ENCODE measurements at places on chromosomes 1 and 21.

- no peak for DNase-seq
Observed at GRCh38 chr1:202106340-202107254, 16.1 kb upstream of the GPR37L1 start.

- DNase-seq: no peak
Observed at GRCh38 chr1:212852105-212852688, 4.7 kb upstream of the SPATA45 start.

DNA sequence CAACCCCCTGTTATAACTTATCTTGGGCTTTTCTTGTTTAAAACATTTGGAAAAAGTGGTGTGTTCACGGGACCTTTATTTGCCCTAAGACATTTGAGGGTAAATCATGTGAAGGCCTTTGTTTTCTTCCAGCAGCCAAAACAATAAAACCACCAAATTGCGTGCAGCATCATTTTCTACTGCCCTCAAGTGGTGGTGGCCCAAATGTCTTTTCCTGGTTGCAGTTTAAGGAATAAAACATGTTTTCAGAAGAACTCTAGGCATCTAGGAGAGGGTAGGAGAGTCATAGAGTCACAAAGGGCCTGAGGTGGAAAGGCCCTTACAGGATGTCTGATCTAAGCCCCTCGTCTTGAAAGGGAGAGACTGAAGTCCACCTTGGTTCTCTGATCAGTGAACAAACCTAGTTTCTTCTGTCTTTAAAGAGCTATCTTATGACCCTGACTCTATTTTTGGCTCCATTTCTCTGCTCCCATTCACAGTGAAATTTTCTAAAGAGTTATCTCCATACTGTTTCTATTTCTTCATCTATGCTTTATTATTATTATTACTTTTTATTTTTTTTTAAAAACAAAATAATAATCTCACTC, 16.0 kb upstream of the EPS15 start:
- no peak for DNase-seq

DNA sequence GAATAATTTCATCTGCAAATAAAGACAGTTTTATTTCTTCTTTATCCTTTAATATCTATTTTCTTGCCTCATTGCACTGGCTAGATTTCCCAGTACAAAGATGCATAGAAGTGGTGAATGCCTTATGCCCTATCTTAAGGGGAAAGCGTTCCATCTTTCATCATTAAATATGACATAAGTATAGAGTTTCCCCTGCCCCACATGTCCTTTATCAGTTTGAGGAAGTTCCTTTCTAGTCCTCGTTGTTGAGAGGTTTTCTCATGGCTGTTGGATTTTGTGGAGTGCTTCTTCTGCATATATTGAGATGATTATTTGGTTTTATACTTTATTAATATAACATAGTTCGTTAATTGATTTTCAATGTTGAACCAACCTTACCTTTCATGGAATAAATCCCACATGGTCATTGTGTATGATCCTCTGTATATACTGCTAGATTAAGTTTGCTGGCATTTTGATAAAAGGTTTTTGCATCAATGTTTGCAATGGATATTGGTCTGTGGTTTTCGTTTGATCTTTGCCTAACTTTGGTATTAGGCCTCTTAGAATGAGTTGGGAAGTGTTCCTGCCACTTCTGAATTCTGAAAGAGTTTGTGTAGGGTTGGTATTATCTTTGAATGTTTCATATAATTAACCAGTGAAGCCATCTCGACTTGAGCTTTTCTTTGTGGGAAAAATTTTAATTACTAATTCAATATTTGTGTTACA, 15.6 kb downstream of the PRKACB start:
- no peak for DNase-seq

GRCh38 chr1:33225586-33225985, 30.7 kb upstream of the ZNF362 start:
- no peak for DNase-seq

DNA sequence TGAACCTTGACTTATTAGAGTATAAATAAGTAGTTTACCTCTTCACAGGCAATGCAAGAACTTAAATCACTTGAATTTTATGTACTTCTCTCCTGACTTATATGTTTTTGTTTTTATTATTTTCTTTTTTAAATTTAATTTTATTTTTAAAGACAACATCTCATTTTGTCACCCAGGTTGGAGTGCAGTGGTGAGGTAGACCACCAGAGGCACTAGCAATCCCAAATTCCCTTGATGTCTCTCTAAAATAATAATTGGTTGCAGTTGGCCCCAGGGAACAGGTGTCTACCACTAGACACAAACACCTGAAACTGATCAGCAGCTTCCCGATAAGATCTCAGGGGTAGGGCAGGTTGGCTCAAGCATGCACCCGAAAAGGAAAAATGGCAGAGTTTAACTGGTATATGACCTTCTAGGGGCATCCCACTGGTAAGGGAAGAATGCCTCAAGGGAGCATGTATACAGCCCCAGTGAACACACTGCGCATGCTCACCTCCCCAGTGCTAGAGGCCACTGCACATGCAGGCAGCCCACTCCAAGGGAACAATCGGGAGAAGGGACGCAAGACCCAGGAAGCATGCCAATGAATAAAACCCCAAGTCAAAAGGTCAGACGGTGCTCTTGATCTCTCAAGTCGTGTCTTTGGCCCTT, 14.6 kb downstream of the EXOC8 start:
- no peak for DNase-seq

GRCh38 chr1:2801046-2801445, 447 bp downstream of the TTC34 start:
- no peak for DNase-seq

- DNase-seq: no peak
Observed at GRCh38 chr1:24864370-24864777, 65.7 kb downstream of the RUNX3 start.
